ENCODE measurements at places on chromosomes 3 and 15.

DNA sequence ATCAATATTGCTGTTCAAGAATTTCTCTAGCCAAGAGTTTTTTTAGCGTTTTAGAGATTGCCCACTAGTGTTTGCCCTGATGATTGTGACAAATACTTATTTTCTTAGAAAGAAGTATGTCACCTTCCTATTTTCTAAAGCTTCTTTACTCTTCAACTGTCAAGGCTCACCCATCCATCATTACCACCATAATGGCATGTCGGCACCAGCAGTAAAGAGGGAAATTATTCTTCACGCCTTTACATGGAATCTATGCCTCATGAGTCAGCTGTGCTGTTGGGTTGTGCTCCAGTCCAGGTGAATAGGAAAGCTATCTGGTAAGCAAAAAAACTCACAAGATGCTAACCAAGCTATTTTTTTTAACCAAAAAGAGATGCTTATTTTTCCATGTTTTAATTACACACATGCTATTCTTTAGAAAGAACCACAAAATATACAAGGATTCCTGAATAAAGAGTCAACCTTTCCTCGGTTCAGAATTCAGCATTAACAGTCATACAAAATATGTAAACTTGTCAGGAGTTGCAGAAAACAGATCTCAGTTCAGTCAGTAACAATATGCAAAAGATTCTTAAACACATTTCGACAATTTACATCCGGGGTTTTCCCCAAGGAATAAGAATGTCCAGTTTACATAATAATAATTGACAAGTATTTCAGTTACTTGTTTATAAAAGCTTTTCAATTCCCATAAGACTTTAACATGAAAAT, 128.0 kb downstream of the ATP8B4 start:
- DNase-seq: no peak

DNA sequence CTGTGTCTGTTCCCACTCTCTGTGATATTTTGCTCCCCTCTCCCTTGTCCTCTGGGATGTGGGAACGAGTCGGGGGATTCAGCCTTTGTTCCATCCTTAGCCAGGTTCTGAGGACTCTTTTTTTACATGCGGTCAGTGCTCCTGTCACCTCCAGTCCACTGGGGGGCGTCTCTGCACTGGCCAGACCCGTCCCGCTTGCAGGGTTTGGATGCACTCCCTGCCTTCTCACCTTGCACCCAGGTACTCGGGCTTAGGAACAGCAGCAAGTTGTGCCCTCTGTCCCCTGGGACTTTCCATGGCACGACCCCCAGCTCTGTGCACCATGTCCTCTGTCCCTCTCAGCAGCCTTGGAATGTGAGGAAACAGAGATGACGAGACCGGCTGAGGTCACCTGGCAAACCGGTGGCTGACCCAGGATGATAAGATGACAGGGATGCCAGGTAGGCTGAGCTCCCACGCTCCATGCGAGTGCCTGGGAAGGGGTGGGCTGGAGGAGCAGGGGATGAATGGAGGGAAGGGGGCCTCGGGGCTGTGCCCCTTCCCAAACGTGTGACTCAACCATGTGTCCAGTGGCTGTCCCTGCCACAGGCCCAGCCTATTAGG, 27.3 kb upstream of the FGD5 start:
- DNase-seq: peak; percentile 26

DNA sequence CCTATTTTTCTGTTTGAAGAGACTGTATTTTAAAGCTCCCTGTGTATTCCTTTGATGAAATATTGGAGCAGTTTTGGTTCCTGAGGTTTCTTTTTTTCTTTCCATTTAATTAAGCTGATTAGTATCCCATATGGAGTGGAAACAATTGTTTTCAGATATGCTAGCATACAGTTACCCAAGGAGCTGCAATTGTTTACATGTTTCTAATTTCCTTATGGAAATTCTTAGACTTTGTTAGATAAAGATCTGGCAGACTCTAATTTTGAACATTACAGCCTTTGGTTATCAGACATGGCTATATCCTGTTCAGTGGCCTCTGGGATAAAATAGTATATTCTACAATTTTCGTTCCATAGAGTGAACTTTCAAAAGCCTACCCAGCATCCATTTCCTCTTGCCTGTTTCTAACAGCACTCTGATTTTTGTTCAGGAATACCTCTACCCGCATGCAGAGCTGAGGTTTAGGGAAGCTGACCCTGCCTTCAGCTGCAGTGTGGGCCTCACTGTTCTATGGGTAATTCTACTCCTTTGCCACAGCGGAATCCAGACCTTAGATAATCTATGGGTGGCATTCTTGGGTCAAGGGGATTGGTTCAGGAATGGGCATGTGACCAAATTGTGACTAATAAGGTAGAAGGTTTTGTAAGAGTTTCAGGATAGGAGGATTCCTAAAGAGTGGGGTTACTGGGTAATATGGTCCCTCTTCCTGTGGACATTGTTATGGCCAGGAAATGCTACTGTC, 161.1 kb upstream of the ANKRD28 start:
- DNase-seq: no peak

GRCh38 chr15:73818308-73818985, 54.9 kb upstream of the TBC1D21 start:
- DNase-seq: no peak

DNA sequence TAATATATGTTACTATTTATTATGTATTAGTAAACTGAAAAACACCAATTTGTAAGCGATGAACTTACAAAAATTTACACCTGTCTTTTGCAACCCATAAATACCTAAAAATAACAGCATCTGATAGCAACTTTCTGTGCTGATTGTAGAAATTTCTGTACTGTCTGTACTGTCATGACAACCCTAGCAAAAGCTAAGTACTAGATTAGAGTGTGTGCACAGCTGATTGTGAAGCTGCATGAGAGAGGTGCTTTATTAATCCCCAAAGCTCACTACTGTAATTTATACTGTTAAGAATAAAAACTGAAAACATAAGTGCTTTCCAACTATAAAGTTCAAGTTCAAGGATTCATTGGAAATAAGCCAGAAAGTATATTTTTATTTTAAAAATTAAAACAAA, 815 bp downstream of the BCL2A1 start:
- DNase-seq: no peak

DNA sequence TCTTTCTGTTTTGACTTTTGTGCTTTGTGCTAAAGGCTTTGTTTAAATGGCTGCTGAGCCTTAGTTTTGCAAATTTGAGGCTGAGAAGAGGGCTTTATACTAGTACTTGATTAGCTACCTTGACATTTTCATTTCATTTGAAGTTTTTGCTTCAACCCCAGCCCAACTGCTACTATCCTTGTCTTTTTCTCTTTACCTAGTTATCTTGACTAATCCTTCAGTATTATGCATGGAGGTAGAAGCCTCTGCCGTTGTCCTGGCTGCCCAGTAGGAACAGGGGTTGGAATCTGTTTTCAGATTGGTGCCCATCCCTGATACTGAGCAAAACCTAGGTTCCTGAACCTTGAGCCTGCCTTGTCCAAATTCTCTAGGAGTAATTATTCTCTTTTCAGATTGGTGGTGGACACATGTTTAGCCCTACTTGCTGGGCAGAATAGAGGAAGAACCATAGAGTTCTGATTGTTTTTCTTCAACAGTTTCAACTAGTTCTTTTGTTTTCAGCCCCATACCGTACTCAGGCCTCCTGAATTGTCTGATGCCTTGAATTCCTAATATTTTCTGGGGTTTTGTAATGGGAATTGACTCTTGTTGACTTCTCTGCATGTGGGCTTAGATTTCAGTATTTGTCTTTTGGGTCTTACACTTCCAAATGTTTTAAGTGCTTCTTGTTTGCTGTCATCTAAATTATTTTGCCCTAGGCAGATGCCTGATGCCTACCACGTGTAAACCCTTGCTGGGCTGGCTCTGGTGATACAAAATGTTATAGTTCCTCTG, 143.2 kb downstream of the DOCK3 start:
- no peak for DNase-seq

GRCh38 chr15:62785881-62786828, 256.4 kb upstream of the TPM1 start:
- DNase-seq: no peak

- DNase-seq: no peak
Measured at GRCh38 chr3:78088006-78088405, 1048.1 kb downstream of the ROBO2 start.

- DNase-seq: no peak
Measured at GRCh38 chr3:125350597-125350996, 24.5 kb downstream of the ZNF148 start.

GRCh38 chr3:141201122-141201521, 30.5 kb upstream of the PXYLP1 start:
- no peak for DNase-seq

DNA sequence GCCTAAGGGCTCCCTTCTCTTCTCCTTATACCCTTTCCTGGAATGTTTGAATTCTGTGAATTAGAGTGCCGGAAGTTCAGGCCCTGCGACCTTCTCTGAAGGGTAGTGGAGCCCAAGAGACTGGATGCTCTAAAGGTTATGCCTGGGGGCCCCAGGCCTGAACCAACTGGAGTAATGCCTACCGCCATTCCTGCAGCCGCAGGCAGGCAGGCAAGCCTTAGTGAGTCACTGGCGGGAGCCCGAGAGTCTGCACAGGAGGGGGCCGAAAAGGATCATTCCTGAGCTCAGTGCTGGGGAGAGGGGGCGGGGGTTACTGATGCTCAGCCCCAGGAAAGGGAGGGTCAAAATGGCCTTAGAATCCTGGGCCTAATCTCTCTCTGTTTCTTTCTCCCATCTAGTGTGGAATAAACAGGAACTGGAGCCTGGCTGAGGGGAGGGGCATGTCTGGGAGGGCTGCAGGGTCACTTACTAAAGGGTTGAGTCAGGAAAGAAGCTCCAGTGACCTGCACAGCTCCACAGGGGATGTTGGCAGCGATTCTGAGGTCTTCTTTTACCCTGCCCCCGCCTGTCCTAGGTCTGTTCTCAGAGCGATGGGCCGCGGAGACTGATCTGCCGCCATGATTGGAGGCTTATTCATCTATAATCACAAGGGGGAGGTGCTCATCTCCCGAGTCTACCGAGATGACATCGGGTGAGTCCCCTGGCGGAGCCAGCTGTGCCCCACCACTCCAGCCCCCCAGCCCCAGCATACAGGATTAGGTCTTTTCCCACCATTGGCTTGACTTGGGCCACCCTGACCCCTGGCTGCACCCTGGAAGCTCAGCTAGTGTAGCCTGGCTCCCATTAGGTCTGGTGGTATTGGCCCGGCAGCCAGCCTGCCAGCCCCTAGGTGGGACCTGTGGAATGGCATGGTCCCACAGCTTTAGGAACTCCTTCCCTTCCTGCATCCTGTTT, 2.0 kb downstream of the AP2M1 start:
- no peak for DNase-seq

DNA sequence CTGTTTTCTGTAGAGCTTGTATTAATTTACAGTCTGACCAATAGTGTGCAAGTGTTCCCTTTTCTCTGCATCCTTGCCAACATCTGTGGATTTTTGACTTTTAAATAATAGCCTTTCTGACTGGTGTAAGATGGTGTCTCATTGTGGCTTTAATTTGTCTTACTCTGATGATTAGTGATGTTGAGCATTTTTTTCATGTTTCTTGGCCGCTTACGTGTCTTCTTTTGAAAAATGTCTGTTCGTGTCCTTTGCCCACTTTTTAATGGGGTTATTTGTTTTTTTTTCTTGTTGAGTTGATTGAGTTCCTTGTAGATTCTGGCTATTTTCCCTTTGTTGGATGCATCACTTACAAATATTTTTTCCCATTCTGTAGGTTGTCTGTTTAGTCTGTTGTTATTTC, 7.6 kb upstream of the ACOX2 start:
- no peak for DNase-seq

DNA sequence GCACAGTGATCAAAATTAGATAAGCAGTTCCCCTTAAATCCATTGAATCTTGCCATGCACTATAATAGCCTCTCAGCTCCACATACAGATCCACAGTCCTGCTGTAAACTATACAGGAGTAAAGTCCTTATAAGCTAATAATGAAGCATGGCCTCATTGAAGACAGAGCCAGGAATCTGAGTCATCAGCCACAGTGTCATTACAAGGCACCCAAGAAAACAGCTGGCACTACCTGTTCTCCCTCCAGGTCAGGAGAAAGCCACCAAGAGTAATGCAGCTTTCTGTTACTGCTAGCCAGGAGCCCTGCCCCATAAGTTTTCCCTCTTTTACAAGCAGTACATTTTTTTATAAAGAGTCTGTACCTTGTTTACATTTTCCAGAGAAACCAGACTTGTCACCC, 27.3 kb downstream of the WDR49 start:
- DNase-seq: no peak

DNA sequence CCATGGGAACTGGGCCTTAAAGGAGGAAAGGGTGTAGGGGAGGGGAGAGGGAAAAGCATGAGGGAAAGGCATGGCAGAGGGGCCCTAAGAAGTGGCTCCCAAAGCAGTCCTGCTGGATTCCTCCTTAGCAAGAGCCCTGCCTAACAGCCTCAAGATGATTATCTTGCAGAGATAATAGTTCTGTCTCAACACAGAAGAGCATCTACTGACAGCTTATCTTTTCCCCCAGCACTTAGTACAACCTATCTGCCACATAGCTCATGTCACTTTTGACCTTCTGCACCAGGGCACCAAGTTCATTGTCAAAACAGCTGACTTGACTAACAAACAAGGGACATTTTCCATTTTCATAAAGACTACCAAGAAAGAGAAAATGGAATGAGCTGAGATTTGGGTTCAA, 86.3 kb downstream of the ANP32A start:
- no peak for DNase-seq

All from activated CD8-positive, alpha-beta memory T cell treated with anti-CD3 and anti-CD28 coated beads for 48 hours (primary cell).